ENCODE measurements at places on chromosomes 13 and 19.
A peak's percentile ranks its signal among the peaks of the same experiment; 100 is the strongest.

DNA sequence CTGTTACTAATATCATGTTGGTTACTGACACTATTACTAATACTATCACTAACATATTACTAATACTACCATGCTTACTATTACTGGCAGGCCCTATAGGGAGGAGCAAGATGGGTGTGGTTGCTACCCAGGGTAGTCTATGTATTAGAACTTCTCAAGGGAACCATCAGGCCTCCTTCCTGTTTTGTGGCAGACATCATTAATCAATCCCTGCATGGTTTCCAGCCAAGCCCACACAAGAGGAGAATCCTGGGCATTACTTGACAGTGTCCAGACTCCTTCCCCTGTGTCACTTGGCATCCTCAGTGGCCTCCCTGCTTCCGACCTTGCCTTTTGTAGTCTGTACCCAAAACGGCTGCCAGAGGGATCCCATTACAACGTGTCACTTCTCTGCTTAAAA is 8.9 kb downstream of the HAS1 start:
- no peak for DNase-seq

DNA sequence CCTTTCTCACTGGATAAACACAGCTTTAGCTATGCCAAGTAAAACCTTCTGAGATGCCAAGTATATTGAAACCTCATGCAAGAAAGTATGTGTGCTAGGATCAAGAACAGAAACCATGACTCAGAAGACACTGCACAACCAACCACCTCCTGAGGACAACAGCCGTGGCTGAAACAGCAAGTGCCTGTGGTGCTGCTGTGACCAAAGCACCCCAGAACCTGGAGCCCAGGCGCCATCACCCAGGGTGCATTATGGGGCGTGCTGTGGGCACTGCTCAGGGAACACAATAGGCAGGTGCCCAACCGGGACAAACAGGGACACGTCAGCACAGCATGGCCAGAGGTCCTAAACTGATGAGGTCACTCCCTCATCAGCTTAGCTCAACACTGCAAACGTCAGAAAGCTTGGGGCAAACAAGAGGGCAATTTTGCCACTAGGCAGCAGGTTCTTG is 101.3 kb upstream of the SLC15A1 start:
- DNase-seq: no peak

DNA sequence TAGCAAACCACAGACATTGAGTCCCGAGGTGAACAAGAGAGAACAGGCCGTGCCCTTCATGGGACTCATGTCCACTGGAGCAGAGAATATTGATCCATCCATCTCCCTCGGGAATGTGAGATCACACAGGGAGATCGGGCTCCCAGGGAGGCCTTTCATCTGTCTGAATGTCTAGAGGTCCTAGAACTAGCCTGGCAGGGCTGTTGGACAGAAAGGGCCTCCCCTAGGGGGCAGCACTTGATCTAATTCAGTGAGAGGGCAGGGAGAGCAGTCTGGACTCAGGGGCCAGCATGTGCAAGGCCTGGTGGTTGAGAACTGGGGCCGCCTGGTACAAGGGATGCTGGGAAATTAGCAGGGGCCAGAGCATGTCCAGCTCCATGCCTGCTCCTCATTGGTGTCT is 4.3 kb downstream of the RUVBL2 start:
- peak; percentile 18 for DNase-seq

DNA sequence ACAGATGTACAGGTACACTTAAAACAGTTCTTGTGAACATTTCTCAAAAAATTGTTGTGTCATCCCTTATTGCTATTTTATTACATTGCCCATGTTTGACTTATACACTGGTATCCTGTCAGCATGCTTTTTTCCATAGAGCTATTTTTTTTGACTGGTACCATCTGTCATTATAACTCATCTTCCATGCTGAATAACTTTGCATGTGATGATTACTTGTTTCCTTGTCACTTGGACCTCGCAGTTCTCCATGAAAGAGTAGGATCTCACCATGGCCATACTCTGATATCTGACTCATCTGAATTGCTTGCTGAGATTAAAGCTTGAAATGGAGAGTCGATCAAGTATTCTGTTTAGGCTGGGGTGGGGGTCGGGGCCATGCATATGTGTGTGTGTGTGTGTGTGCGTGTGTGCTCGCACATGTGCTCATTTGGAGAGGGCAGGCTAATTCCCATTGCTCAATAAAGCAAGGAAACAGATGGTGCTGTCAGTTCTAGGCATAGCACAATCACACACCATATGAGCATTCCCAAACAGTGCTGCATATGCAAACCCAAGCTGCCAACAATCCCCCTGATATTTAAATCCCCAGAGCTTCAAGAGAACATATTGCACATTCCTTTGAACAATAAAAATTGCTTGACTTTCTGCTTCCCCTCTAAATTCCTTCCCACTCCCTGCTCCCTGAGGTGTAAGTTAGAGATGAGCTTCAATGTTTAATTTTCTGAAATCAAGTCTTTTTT is 62.9 kb downstream of the NHLRC3 start:
- DNase-seq: no peak

GRCh38 chr19:29623726-29624488 is 17.8 kb downstream of the POP4 start:
- peak; percentile 30 for DNase-seq

DNA sequence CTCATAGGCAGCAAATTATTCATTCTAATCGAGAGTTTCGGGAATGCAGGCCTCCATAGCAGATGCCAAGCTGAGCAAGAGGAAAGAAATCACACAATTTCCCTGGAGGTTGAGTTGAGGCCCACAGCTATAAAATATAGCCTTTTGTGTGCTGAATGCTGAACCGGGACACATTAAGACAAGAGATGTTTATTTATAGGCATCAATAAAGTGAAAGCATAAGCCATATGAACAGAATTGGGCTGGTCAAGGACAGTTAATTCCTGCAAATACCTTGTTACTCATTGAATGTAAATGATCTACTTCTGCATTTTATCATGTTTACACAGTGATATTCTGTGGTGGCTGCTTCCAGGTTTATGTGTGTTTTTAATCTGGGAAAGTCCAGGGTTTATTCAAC is 461.7 kb downstream of the KLF12 start:
- DNase-seq: no peak

DNA sequence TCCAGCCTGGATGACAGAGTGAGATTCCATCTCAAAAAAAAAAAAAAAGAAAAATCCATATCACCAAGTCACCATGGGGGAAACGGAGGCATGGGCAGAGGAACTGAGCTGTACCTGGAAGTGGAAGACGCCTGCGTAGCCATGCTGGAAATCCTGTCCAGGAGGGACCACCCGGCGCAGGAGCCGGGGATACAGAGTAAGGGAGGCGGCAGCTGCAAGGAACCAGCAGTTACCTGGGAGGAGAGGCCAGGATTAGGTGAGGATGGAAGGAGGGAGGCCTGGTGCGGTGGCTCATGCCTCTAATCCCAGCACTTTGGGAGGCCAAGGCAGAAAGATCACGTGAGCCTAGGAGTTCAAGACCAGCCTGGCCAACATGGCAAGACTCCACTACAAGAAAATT is 2.0 kb downstream of the CAPN12 start:
- no peak for DNase-seq

DNA sequence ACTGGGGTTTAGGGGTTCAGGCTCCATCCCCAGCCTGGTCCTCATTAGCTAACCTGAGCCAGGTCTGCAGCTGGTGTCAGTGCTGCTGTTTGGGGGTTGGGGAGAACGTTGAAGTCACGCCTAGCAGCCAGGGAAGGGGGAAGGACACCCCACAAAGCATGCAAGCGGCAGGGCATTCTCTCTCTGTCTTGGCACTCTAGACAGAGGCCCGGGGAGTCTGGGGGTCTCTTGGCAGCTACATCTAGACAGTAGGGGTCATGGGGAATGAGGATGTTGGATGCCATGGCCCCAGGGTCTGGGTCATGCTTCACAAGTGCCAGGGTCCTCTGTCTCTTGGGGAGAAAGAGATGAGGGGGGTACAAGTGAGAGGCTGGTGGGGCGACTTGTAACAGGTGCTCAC is 2.6 kb downstream of the ERICH4 start:
- no peak for DNase-seq

- no peak for DNase-seq
Measured at GRCh38 chr13:102642475-102642874, 45.7 kb downstream of the TPP2 start.

DNA sequence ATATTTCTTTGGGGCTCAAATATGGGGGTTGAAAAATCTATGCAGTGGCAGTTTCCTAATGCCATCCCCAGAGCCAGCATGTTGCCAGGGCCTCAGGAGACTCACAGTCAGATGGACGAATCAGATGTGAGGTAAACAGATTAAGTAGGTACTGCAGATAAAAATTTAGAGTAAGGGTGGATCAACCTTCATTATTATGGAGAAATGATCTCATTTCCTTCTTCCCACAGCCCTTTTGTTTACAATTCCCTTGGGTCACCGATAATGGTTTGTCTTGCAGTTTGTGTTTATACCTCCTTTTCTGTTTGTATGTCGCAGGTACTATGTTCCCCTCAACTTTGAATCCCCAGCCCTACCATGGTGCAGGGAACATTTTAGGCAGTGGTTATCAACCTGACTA is 20.0 kb downstream of the DIAPH3 start:
- DNase-seq: no peak

All from central memory CD4-positive, alpha-beta T cell (primary cell).